Stimulated activated CD4-positive, alpha-beta T cell treated with anti-CD3 and anti-CD28 coated beads, TNF-alpha, amount 100 ng/mL, for 24 hours (primary cell): ENCODE measurements at places on chromosomes 11 and 22.

DNA sequence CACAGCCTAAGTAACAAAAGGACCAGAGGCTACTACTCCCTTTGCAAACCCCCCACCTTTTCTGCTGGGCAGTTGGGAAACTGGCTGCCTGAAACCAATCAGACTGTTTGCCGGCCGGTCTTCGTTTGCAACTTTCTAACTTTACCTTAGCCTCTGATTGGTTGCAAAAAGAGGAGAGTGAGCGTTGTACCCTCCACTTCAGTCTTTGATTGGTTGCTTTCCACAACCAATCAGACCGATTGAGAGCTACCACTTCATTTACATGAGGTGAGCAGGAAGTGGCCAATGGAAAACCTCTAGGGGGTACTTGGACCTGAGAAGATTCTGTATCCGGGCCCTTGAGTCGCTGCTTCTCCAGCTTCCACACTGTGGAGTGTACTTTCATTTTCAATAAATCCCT lies 18.8 kb upstream of the CLNS1A start:
- no peak for DNase-seq

- DNase-seq, result no peak
Observed at GRCh38 chr22:27370269-27370668, 431.3 kb downstream of the MN1 start.

- no peak for DNase-seq
Observed at GRCh38 chr22:37823134-37823985, at the start of gene GALR3. TSS of gene GALR3 (plus strand) at chr22:37823382. CDS start at chr22:37823407, 25 bp downstream.

GRCh38 chr11:68763181-68763721 lies 11.9 kb upstream of the TESMIN start:
- DNase-seq, result no peak

DNA sequence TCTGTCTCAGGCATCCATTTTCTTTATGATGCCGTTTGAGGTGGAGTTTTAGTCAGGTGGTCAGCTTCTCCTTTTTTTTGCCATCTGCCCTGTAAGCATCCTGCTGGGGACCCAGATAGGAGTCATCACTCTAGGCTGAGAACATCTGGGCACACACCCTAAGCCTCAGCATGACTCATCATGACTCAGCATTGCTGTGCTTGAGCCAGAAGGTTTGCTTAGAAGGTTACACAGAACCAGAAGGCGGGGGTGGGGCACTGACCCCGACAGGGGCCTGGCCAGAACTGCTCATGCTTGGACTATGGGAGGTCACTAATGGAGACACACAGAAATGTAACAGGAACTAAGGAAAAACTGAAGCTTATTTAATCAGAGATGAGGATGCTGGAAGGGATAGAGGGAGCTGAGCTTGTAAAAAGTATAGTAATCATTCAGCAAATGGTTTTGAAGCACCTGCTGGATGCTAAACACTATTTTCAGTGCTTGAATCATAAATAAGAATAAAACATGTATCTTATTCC lies 10.9 kb upstream of the HBE1 start:
- DNase-seq, result no peak

GRCh38 chr11:132770829-132771530 lies 761.3 kb downstream of the OPCML start:
- no peak for DNase-seq

DNA sequence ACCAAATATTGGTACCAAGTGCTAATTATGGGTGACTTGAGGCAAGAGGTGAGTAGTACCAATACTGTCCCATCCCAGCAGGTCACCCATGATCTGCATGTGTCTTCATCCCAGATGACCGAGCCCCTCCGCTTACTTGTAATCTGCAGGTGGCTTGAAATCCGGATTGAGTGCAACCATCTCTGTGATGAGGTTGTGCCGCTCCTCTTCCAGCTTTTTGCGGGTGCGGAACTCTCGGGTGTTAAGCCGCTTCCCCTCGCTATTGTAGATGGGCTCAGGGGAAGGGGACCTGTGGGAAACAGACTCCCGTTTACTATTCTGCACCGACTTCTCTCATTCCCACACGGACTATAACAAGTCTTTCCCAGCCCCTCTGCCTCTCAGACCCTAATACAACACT lies 8.2 kb downstream of the SF1 start:
- DNase-seq, result no peak
